Neural progenitor cell (in vitro differentiated cells): ENCODE measurements at places on chromosomes 6 and 20. TPM values are rescaled to one million over a fixed set of nuclear protein-coding genes. Genes with fewer than 3 reads are reported as not detected.
A peak's percentile ranks its signal among the peaks of the same experiment; 100 is the strongest.

ENPP4 gene
- total RNA-seq = 13.1 and 22.9 TPM in 2 replicates

DNA sequence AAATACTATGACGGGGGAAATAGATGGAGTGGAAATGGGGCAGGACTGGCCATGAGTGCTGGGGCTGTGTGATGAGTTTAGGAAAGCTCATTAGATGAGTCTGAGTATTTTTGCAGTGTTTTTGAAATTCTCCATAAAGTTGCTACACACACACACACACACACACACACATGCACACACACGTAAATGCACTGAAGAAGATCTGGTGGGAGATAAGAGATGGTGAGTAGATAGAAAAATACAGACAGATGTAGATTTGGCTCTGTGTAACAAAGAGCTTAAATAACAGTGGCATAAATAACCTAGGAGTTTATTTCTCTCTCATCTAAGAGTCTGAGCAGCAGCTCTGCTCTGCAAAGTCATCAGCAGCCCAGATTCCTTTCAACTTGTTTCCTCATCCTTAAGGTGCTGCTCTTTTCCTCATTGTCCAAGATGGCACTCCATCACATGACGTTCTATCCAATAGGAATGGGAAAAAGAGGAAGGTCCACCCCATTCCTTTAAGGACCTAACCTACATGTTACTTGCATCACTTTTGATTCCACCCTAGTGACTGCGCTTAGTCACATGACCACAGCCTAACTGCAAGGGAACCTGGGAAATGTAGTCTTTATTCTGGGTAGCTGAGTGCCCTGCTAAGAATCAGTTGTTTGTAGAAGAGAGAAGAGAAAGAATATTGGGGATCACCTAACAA lies 76.4 kb downstream of the EYA2 start:
- DNase-seq = peak; percentile 87

GRCh38 chr6:90656325-90656724 lies 69.5 kb upstream of the MAP3K7 start:
- no peak for DNase-seq

FHL5 gene
- not detected in 2 replicates for total RNA-seq

- no peak for DNase-seq
Measured at GRCh38 chr20:23564927-23565326, 3.4 kb downstream of the CST9L start.

DNA sequence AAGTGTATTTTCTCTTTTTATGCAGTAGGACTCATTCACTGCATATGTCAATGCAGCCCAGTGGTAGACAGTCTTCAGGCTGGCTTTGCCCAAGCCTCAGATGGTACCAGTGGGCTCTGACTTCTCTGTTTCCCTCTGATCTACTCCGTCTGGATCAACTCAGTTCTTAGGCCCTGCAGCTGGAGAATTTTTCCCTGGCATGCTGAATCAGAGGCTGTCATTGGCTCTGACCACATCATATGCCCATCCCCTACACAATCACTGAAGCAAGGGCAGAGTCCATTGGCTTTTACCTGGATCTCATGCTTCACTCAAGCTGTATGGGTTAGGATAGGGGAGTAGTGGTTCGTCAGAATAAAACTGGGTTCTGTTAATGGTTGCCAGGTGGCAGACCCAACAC lies 57.8 kb downstream of the KIZ start:
- no peak for DNase-seq

GRCh38 chr6:43175676-43176422 lies 4.8 kb downstream of the SRF start:
- DNase-seq = no peak

DNA sequence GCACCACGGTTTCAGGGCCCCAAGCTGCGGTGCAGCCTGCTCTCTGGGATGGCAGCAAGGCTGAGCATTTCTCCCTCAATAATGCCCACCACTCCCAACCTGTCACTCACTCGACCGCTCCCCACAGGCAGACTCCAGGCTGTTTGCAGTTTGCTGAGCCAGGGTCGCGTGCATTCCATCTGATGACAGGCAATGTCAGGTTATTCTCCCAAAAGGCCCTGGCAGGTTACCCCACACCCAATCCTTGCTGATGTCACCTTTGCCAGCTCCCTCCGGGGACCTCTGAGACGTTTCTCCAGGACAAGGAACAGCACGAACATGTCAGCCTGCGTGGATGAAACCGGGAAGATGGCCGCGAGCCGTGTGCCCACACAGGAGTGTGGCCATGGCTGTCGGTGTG lies 7.1 kb upstream of the SLCO4A1 start:
- DNase-seq = no peak

- DNase-seq = no peak
Measured at GRCh38 chr20:29740951-29741593, 1516.4 kb upstream of the DEFB115 start.

- DNase-seq = no peak
Measured at GRCh38 chr6:93196406-93196970, 222.9 kb downstream of the EPHA7 start.
